Colonic mucosa (tissue), 4 donors: ENCODE measurements at places on chromosomes 3 and 15.

- DNase-seq, result no peak
Observed at GRCh38 chr3:66953934-66954445, 44.1 kb upstream of the KBTBD8 start.

- DNase-seq, result no peak
Observed at GRCh38 chr3:182741214-182741613, 52.1 kb upstream of the ATP11B start.

- DNase-seq, result no peak
Observed at GRCh38 chr15:34470091-34470490, 32.5 kb upstream of the GOLGA8A start.

DNA sequence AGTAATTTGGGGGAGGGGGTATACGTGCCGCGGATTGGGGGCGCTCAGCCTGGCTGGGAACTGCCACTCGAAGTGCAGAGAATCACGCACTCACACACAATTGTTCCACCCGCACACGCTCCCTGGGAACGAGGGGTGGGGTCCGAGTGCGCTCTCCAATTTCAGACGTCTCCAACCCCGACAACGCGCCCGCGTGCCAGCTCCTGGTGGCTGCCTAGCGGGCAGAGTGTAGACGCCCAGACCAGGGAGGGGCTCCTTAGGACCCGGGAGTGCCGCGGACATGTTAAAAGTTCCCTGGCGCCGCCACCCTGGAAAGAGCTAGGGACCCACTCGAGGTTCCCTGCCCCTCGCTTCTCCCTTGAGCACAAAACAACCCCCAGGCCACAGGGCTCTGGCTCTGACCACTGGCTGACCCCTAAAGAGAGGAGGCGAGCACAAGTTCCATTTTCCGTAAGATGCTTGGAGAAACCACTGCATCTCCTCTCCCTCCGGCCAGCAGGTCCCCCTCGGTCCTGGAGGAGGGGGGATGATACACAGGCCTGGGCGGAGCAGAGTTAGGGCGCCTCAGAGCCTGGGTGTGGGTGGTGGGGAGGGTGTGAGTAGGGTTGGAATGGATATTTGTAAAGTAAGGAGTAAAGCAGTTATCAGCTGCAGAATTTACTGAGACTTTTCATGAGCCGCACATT lies 894 bp upstream of the ANKRD63 start:
- DNase-seq, result no peak

DNA sequence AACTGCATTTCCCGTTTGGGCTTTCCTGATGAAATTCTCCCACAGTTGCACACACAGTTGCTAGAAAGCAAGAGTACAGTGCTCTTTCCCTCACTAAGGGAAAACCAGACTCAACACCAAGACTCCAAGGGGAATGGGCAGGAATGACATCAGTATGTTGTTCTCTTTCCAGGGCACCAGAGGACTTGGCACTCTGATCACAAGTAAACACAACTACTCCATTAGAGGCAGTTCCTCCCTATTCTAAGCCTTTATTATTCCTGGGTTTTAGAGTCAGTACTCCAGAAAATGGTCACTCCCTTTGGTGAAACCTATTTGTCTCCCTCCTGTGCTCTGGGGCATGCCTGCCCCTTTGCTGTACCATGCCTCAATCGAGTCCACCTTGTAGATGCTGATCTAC lies 52.3 kb upstream of the VGLL4 start:
- DNase-seq, result no peak

- no peak for DNase-seq
Observed at GRCh38 chr3:159844801-159845261, 143.8 kb upstream of the IL12A start.

- DNase-seq, result no peak
Observed at GRCh38 chr3:14905055-14905657, 42.2 kb upstream of the NR2C2 start.

DNA sequence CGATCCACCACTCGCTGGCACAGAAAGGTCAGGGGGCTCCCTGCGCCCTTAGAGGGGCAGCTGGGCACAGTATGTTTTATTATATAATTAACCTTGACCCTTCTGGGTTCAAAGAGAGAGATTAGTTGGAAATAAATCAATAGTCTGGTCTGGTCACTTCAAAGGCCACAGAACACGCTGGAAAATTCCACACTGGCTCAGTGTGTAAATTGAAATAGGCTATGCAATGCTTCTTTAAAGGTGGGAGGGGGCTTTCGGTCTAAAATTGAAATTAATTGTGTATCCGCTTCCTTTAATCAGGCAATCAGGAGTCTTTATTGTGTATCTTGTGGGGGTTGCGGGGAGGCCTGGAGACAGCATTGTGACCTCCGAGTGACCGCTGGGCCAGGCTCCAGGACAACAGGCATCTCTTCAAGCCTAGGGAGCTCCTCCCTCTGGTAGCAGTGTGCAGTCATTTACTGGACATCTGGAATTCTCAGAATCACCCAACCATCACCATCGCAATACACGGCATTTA lies 8.0 kb downstream of the RNU5B-1 start:
- no peak for DNase-seq

GRCh38 chr3:46545818-46546630 lies 20.1 kb downstream of the LRRC2 start:
- DNase-seq, result no peak
